ENCODE measurements at places on chromosomes 2 and 18. TPM values are rescaled to one million over a fixed set of nuclear protein-coding genes. Genes with fewer than 3 reads are reported as not detected.

The CYBRD1 gene
- total RNA-seq, result 0.47 TPM

The GNAL gene
- 0.55 TPM for total RNA-seq

The NT5C1B gene
- not detected for total RNA-seq

The TMEM247 gene
- not detected for total RNA-seq

The LANCL1 gene
- 35.7 TPM for total RNA-seq

The TUBA3E gene
- total RNA-seq, result not detected

The CIB4 gene
- not detected for total RNA-seq

The SLC4A3 gene
- 0.19 TPM for total RNA-seq

The FEV gene
- total RNA-seq, result not detected

The VWA3B gene
- not detected for total RNA-seq

The LIMS3 gene
- total RNA-seq, result 0.23 TPM

The TRAK2 gene
- total RNA-seq, result 37.9 TPM

The CXCR4 gene
- 366 TPM for total RNA-seq

The TUBB8B gene
- not detected for total RNA-seq

The POTEJ gene
- total RNA-seq, result not detected

The KCNG2 gene
- total RNA-seq, result not detected

The MROH2A gene
- not detected for total RNA-seq

The GPR35 gene
- 9.8 TPM for total RNA-seq

The CREG2 gene
- total RNA-seq, result not detected

The RAPGEF4 gene
- 1.8 TPM for total RNA-seq

The TET3 gene
- 30.1 TPM for total RNA-seq

The SS18 gene
- 85.7 TPM for total RNA-seq

The ZNF513 gene
- total RNA-seq, result 18.8 TPM

The LDAH gene
- total RNA-seq, result 19.7 TPM

The KLHL30 gene
- total RNA-seq, result not detected

The CEP68 gene
- 53.3 TPM for total RNA-seq

The IAH1 gene
- total RNA-seq, result 57.3 TPM

The ASPRV1 gene
- total RNA-seq, result 2.3 TPM

The DPY30 gene
- 46.7 TPM for total RNA-seq

The ASB18 gene
- not detected for total RNA-seq

The FBLN7 gene
- total RNA-seq, result 10.3 TPM

The UCN gene
- 6.9 TPM for total RNA-seq

The RAB31 gene
- 2.2 TPM for total RNA-seq

The GAREM1 gene
- 0.42 TPM for total RNA-seq
